Non-pigmented ciliary epithelial cell (primary cell): ENCODE measurements at places on chromosomes 6 and 20.

- DNase-seq: peak; percentile 40
Measured at GRCh38 chr6:14037402-14038277, 79.9 kb upstream of the CD83 start.

DNA sequence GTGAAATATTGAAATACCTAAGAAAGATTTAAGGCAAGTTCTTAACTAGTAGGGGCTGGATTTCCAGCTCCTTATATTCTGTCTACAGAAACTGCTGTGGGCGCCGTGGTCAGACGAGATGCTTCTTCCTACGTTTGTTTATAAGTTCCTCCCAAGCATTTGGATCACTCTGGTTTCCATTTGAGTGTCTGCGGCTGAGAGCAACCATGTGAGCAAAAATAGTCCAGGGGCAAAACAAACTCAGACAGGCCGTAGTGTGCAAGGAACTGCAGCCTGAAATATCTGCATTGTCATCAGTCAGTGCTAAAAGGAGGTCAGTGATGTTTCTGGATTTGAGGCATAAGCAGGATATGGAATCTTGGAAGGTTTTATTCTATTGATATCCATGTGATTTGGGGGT, 485.9 kb upstream of the JAG1 start:
- DNase-seq: peak; percentile 44

GRCh38 chr20:62696989-62697388, 11.6 kb upstream of the NTSR1 start:
- DNase-seq: no peak

DNA sequence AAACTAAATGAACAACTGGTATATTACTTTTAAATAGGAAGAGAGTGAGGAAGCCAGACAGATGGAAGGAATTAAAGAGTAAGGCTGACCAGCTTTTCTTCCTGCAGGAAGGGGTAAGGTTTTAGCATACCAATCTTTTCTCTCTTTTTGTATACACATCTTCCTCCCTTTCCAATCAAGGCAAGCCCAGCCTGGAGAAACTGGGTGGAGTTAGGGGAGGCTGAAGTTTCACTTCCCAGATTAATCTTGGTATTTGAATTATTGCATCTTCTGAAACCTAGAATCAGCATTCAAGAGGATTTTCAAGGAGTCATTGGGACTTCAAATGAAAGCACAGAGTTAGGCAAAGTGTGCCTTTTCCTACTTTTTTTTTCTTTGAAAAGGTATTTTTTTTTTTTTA, 33.1 kb downstream of the TMEM14A start:
- no peak for DNase-seq

DNA sequence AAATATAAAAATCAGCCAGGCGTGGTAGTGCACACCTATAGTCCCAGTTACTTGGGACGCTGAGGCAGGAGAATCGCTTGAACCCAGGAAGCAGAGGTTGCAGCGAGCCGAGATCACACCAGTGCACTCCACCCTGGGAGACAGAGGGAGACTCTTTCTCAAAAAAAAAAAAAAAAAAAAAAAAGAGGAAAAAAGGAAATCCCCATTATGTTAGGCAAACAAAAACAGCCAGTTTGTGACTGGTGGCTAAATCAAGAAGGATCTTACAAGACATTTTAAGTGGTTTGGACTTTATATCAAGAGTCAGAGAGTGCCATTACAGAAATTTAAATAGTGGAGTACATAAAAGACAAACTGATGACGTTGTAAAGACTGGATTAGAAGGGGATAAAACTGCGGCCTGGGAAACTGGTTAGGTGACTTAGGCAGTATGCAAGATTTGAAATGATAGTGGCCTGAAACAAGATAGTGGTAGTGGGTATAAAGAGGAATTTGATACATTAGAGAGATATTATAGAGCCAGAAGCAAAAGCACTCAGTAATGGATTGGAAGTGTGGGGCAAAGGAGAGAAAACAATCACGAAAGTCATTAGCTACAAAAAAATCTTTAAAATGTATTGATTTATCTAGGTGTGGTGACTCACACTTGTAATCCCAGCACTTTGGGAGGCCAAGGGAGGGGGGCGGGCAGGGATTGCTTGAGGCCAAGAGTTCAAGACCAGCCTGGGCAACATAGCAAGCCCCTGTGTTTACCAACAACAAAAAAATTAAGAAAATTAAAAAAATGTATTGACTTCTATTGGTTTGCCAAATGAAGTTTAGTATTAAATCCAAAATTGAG, 1.7 kb upstream of the MYO6 start:
- DNase-seq: no peak

GRCh38 chr6:52123251-52123650, 35.8 kb upstream of the PKHD1 start:
- no peak for DNase-seq

GRCh38 chr6:18415671-18416340, 28.7 kb downstream of the RNF144B start:
- no peak for DNase-seq

GRCh38 chr20:21520702-21521595, 7.1 kb upstream of the NKX2-2 start:
- no peak for DNase-seq

DNA sequence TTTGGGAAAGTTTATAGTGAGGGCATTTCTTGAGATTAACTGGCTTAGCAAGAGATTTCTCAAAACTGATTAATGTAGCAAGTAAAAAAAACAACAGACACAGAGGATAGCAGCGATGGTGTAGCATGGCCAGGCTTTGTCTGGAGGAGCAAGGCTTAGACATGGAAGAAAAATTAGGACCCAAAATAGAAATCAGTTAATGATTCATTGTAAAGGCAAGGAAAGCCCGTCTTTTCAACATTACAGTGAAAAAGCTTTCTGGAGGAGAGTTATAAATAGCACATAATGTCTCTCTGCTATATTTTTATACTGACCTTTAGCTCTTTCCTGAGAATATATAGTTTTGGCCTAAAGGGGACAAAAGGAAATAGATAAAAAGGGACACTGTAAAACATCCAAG, 45.1 kb downstream of the FNDC1 start:
- no peak for DNase-seq
